ENCODE measurements at places on chromosomes 12 and 14.

DNA sequence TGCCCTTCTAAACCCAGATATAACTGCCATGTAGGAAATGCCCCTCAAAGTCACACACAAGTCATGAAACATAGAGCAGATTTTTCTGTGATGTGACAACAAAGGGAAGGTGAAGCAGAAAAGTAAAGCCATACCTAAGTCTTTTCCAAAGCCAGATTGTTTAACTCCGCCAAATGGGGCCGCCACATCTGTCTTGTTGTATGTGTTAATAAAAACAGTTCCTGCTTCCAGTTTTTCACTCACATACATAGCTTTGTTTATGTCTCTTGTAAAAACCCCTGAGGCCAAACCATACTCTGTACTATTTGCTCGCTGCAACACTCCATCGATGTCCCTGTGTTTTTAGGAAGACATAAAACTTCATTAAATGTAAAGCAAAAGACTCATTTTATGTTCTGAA is 40.3 kb downstream of the NOPCHAP1 start:
- H3K4me1 ChIP-seq = peaks cover 7% of the 10 kb centered on the region
- H3K36me3 ChIP-seq = peaks cover 2% of the 10 kb centered on the region
- no peak overlapping the region for H3K27ac ChIP-seq
- no peak for DNase-seq
- H3K27me3 ChIP-seq = no peaks in the 10 kb centered on the region
- no peak overlapping the region for H3K4me3 ChIP-seq

DNA sequence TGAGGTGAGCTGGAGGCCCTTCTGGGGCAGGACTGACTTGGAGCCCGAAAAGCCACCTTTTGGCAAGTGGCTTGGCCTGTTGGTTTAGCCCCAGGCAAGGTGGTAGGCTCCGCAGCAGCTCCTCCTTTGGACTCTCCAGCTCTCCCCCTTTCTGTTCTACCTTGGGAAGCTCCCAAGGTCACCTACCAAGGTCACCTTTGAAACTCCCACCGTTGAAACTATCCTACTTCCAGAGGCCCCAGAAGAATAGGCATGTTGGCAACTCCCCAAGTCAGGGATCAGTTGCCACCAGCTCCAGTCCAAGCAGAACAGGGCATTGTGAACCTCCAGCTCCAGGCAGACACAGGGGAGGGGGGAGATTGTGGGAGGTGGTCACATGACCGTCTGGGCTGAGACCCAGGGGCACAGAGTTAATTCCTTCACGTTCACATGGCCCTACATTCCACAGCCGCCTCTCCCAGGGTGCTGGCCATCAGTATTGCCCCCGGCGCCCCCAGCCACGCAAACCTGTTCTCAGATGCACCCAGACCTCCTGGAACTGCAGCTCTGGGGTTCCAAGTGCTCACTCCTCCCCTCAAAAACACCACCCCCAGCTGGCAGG is 14.4 kb downstream of the IRF2BPL start:
- DNase-seq = no peak
- H3K36me3 ChIP-seq = no peaks in the 10 kb centered on the region
- H3K27me3 ChIP-seq = no peaks in the 10 kb centered on the region
- no peak overlapping the region for H3K27ac ChIP-seq
- peaks cover 3% of the 10 kb centered on the region for H3K4me1 ChIP-seq

- no peaks in the 10 kb centered on the region for H3K36me3 ChIP-seq
- no peaks in the 10 kb centered on the region for H3K4me1 ChIP-seq
- H3K27ac ChIP-seq = no peak overlapping the region
- peaks cover 44% of the 10 kb centered on the region for H3K27me3 ChIP-seq
- no peak overlapping the region for H3K4me3 ChIP-seq
Measured at GRCh38 chr12:98896938-98897337, 251.8 kb downstream of the APAF1 start.

DNA sequence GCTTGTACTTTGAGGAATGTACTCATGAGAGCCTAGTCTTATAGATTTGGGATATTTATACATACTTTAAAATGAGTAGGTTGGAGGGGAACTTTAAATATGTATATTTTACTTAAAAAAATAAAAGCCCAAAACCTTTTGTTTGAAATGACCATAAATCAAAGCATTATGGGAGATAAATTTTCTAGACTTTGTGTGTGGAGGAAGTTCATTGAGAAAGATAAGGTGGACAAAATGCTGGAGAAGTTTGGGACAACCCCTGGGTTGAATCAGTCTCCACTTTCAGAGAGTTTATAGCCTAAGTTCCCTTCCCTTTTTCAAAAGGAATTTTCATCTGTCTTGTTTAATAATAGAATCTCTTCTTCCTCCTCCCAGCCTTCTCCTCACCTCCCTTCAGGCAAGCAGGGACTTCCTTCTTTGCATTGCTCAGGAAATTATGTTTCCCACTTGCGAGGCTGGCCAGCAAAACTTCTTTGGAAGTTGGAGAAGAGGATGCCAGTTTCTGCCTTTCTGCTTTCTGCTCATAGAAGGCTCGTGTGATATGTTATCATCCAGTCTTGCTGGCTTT is 54.2 kb downstream of the CHST11 start:
- H3K4me3 ChIP-seq = no peak overlapping the region
- H3K27me3 ChIP-seq = no peaks in the 10 kb centered on the region

DNA sequence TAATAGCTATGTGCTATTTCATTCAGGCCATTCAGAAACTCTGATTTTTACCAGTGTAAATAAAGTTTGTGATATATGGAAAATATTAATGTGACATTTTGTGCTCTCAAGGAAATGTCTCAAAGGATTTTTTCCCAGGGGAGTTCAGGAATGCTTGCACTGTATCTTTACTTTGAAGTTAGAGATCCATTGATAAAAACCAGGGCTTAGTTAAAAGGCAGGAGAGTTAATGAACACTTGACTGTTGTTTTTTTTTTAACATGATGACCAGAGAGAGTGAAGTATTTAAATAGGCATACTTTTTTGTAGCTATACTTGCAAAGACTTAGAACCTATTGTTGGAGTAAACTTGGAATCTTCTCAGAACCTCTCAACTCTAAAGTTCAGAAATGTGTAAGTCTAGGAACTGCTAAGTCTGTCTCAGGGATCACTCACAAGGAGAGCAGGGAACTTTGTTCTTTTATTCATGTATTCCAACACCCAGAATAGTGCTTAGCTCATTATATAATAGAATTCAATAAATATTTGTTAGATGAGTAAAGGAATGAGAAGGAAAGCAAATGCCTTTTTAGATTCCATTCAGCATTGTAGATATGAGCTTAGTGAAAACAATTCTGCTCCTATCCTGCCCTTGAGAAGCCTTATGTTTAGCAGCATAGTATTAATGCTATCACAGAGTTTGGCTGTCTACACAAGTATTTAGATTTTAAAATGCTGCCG is 117.5 kb downstream of the DAAM1 start:
- H3K27me3 ChIP-seq = no peaks in the 10 kb centered on the region
- H3K27ac ChIP-seq = no peak overlapping the region
- peaks cover 14% of the 10 kb centered on the region for H3K4me1 ChIP-seq
- no peak for DNase-seq

DNA sequence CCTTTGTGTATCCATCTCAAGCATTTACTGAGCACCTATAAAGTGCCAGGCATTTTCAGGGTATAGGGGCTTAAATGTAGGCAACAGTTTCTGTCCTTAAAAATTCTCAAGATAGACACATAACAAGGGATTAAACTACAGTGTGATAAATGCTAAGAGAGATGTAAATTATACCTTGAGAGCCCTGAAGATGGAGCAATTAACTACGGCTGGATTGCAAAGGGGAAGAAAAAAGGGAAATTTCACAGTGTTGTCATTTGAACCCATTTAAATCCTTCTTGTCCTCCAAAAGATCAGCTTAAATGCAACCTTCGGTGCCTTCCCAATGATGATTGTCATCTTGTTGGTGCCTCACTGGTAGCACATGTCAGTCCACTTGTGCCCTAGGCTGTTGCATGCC is 11.5 kb upstream of the IL26 start:
- no peaks in the 10 kb centered on the region for H3K27me3 ChIP-seq
- H3K4me1 ChIP-seq = peaks cover 22% of the 10 kb centered on the region
- no peaks in the 10 kb centered on the region for H3K36me3 ChIP-seq
- peak overlapping the region; percentile 88 for H3K4me3 ChIP-seq

DNA sequence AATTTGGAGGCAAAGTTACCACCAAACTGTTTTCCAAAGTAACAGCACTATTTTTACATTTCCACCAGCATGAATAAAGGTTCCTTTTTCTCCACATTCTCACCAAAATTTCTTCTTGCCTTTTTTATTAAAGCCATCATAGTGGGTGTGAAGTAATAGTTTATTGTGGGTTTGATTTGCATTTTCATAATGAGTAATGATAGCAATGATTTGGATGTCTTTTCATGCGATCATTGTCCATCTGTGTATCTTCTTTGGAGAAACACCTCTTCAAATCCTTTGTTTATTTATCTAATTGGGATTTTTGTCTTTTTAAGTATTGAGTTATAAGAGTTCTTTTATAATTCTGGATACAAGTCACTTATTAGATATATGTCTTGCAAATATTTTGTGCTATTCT is 172.7 kb downstream of the CNTN1 start:
- no peaks in the 10 kb centered on the region for H3K27me3 ChIP-seq
- no peak for DNase-seq
- H3K27ac ChIP-seq = no peak overlapping the region
- no peaks in the 10 kb centered on the region for H3K36me3 ChIP-seq

GRCh38 chr14:51216602-51217001 is 23.4 kb upstream of the TMX1 start:
- H3K27ac ChIP-seq = no peak overlapping the region
- no peaks in the 10 kb centered on the region for H3K27me3 ChIP-seq
- DNase-seq = no peak
- no peak overlapping the region for H3K4me3 ChIP-seq

DNA sequence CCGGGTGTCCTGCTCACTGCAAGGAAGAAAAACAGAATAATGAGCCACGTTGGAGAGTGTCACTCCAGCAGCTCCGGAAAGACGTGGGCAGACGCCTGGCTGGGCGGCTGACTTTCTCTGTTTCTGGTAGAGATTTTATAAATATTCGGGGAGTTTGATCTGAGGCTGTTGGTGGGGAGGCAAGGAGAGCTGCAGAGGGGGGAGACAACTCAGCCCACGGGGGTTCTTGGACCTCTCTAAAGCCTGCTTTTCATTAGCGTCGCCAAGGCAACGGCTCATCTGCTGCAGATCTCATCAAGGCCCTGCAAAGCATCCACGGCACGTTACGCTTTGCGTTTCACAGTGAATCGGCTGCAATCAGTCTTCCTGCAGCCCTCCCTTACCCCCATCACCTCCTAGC is 207.2 kb downstream of the ZFP36L1 start:
- H3K27me3 ChIP-seq = no peaks in the 10 kb centered on the region
- no peaks in the 10 kb centered on the region for H3K4me1 ChIP-seq
- H3K36me3 ChIP-seq = no peaks in the 10 kb centered on the region
- no peak for DNase-seq
- no peak overlapping the region for H3K27ac ChIP-seq

DNA sequence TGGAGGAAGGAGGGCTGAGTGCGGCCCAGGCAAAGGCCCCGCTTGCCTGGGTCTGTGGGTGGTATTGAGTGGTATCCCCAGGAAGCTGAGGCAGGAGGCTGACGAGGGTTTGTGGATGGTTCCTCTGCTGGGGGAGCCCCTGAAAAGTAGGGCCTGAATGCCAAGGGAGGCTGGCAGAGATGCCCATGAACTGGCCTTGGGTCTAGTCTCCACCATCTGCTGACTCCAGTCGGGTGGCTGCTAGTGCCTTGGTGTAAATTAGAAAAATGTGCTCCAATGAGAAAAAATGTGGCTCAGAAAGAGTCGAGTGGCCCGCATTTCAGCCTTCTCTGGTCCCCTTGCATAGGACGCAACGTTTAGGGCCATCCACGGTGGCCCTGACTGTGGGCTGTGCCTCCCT is 181.2 kb upstream of the PRMT8 start:
- no peak overlapping the region for H3K27ac ChIP-seq
- H3K36me3 ChIP-seq = peaks cover 6% of the 10 kb centered on the region
- peaks cover 92% of the 10 kb centered on the region for H3K27me3 ChIP-seq
- H3K4me3 ChIP-seq = no peak overlapping the region
- no peak for DNase-seq

DNA sequence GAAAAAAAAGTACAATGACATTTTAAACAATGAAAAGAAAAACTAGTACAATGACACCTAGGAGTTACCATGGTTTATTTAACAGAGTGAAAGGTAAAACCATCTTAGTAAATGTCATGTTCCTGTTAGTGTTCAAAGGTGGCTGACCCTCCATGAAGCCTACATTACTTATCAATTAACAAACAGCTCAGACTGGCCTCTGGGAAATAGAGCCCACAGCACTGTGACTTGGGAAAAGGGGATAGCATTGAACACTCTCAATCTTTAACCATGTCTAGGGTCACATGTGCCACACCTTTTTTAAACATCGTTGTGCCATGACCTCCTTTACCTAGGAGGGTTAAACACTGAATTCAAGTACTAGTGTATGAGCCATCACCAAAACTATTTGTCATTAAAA is 106.3 kb upstream of the SOX5 start:
- no peak overlapping the region for H3K27ac ChIP-seq
- no peaks in the 10 kb centered on the region for H3K4me1 ChIP-seq
- DNase-seq = no peak
- no peaks in the 10 kb centered on the region for H3K27me3 ChIP-seq
